ENCODE measurements at places on chromosomes 3 and 15. TPM values are rescaled to one million over a fixed set of nuclear protein-coding genes. Genes with fewer than 3 reads are reported as not detected.

The ROBO1 gene
- 22.1 TPM for total RNA-seq

The SLC6A20 gene
- 35.2 TPM for total RNA-seq

The CYP11A1 gene
- 0.13 TPM for total RNA-seq

The GOLGA6L4 gene
- total RNA-seq = 5.6 TPM

The PLS1 gene
- 51.4 TPM for total RNA-seq

The CD86 gene
- total RNA-seq = 6.3 TPM

The ADGRG7 gene
- total RNA-seq = not detected

All from kidney (tissue), 22 donors.